ENCODE measurements at places on chromosomes 3 and 15. TPM values are rescaled to one million over a fixed set of nuclear protein-coding genes. Genes with fewer than 3 reads are reported as not detected.

Gene VGLL3
- total RNA-seq, result not detected

GRCh38 chr3:1752205-1752604, 346.5 kb upstream of the CNTN4 start:
- DNase-seq, result no peak

DNA sequence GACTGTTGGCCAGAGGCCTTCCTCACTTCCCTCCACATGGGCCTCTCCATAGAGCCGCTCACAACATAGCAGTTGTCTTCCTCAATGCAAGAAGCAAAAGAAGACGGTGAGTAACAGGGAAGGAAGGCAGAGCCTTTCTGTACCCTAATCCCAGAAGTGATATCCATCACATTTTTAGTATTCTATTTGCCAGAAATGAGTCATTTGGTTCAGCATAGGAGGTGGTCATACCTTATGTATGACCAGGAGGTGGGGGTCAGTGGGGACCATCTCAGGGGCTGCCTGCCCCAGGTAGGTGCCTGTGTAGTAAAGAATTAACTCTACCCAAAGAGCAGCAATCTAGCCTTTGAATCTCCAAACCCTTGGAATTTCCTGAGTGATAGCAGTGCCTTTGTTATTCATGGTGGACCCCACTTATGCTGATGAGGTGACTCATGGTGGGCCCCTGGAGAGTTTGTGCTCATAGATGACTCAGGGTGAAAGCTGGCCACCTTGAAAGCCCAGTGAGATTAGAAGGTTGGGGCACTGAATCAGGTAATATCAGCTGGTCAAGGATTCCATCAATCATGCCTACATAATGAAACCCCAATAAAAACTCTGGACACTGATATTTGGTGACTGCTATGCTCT, 323.9 kb upstream of the IGF1R start:
- DNase-seq, result no peak

DNA sequence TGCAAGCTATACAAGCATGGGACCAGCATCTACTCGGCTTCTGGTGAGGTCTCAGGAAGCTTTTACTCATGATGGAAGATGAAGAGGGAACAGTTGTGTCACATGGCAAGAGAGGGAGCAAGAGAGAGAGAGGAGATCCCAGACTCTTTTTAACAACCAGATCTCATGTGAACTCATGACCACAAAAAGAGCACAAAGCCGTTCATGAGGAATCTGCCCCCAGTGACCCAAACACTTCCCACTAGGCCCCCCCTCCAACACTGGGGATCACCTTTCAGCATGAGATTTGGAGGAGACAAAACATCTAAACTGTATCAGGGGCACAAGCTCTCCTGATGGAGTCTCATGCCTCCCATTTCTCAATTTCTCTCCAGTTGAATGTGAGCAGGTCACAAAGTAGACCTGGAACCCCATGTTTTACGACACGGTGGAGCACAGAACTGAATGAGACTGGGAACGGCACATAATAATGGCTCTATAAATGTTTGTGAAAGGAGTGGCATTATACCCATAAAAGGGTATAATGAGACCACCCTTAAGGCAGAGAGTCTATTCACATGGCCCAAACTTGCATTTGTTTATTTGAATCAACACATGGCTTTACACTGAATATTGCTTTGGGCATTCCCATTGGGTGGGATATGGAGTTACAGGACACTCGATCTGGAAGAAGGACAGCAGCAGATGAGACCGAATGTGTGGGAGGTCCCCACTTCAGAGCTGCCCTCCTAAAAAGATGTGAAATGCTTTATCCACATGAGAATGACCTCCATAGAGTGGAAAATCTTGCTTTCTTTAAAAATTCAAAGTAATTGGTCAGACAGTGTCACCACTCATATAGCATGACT, 38.8 kb downstream of the IL16 start:
- DNase-seq, result no peak

DNA sequence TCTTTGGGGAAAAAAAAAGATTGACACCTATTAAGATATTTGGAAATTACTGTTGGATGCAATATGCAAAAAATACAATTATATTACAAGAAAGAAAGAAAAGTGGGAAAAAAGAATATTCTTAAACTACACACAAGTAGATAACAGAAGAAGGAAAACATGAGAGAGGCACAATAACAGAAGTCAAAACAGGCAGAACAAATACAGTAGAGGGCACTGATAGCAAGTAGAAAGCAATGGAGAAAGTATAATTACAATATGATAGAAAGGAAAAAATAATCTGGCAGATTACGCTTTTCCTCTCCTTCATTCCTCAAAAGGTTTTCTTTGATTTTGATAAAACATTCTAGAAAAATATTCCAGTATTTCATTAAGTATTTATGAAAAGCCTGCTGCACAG, 72.1 kb downstream of the ADAM10 start:
- DNase-seq, result no peak

GRCh38 chr3:52185837-52186236, 12.1 kb upstream of the ALAS1 start:
- DNase-seq, result no peak

- no peak for DNase-seq
These were observed 13.2 kb upstream of the MITF start for GRCh38 chr3:69725994-69726571.

- DNase-seq, result no peak
These were observed 16.7 kb upstream of the ISLR start for GRCh38 chr15:74156678-74157411.

- no peak for DNase-seq
These were observed 22.3 kb downstream of the NBEAL2 start for GRCh38 chr3:47001731-47002170.

Gene ANKRD63
- not detected for total RNA-seq

DNA sequence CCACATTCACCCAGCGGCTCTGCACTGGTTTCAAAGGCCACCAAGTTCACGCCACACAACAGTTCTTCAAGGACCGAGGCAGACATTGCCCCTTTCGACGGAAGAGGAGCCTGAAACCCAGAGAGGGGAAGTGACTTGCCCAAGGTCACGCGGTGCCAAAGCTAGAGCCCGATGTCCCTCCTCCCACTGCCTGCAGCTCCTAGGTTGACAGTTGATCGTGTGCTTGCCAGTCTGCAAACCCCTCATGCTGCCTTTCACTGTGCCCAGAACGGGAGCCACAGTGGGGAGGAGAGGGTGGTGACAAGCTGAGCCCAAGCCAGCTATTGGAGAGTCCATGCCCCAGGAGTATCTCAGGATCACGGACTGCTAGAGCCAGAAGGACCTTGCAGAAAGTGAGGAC, 230.9 kb downstream of the XXYLT1 start:
- DNase-seq, result no peak

DNA sequence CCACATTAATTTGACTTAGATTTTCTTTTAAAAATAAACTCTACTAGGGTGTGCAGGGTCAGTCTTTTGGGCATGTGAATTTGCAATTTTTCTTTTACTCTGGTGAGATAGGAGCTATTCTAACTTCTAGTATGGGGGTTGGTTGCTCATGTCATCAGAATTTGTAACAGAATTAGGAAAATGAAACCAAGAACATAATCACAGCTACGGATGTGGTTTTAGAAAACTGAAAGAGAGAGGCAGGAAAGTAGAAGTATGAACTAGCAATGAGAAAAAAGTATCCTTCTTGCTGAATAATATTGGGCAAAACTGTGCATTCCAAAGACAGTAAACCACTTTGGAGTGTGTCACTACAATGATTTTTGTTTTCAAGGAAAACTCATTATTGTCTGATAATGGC, 43.3 kb downstream of the ADPGK start:
- no peak for DNase-seq

DNA sequence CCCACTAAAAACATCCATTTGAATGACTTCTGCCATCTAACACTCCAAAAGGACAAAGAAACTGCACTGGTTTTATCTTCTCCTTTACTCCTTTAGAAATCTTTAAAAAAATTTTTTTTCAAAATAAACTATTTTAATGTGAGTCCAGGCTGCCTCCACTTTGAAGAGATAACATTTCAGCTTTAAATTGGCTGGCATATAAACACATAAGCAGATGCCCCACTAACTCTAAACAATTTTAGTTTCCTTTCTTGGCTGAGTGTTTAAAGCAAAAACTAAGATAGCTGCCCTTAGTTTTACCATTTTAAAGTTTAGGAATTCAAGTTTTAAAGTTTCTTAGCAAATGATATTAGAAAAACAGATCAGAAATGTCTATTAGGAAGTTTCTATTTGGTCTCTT, 39.9 kb downstream of the PDZRN3 start:
- no peak for DNase-seq

GRCh38 chr3:194880940-194881925, 195.6 kb downstream of the FAM43A start:
- no peak for DNase-seq

Gene C3orf85
- total RNA-seq, result not detected

Gene ITIH4
- total RNA-seq, result 32.3 TPM

DNA sequence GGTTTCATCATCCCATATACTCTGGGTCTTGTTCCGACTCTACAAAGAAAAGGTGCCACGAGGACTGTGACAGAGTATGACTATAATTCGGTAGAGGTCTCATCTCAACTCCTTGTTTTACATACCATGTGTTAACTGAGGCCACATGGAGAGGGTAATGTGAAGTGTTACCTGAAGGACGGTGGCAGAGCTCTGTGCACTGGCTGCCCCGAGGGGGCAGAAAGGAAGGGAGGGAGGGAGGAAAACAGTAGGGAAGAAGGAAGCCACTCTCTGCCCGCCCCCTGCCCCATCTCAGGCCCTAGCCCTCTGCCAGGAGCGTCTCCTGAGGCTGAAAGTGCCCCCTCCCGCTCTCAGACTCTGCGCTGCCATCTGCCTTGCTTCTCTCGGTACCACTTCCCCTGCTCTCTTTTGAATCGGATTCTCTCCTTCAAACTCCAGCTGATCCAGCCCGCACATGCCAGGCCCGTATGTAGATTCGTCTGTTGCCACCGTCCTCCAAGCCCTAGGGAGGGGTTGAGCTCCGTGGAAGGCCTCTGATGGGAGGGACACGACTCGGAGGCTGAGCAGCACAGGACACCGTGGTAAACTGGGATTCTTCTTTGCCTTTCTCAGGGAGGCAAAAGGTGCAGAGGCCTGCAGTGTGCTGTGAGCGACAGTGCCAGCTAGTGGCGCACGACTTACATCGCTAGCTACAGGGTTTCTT, 70.5 kb upstream of the ATP10A start:
- DNase-seq, result peak; percentile 76
